Right atrium auricular region (tissue), 2 donors: ENCODE measurements at places on chromosomes 3 and 15. TPM values are rescaled to one million over a fixed set of nuclear protein-coding genes. Genes with fewer than 3 reads are reported as not detected.

DNA sequence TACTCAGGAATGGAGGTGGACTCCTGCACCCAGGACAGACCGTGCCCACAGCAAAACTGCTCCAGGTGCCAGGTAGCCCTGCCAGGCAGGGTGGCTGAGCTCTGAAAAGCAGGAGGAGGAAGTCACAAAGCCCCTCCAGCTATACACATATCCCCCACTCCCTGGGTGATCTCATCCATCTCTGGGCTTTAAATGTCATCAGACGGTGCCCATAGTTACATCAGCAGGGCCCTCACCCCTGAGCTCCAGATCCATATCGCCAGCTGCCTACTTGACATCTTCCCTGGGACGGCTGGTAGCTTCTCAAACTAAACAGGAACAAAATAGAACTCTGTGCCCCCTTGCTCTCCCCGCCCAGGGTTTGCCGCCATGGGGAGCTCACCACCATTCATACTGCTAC lies 87.7 kb downstream of the MEGF11 start:
- no peaks in the 10 kb centered on the region for H3K4me1 ChIP-seq
- no peaks in the 10 kb centered on the region for H3K27me3 ChIP-seq
- DNase-seq, result no peak

DNA sequence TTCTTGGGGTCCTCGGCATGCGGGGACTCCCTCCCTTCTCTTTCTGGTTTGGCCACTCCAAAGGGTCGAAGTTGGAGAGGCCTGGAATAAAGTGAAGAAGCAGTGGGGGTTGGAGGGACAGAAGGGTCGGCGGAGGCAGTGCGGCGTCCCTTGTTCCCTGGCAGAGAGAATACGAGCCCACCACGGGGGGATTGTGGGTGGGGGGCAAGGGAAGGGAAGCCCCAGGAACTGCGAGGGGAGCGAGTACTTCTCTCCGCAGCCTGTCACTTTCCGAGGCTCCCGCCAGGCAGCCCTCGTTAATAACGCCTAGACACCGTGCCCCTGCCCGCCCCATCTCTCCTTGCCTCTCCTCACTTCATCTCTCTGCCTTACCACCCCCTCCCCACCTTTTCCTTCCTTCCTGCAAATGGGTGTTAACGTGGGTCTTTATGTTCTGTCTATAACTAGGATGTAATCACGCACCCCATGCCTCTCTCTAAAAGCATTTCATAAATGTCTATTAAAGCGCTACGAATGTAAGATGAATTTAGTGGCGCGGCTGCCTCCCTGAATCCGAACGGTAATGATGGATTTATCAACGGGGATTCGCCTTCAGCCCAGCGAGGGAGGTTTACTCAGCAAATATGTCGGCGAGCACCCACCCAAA lies 13.7 kb downstream of the NR2F2 start:
- H3K36me3 ChIP-seq, result no peaks in the 10 kb centered on the region
- DNase-seq, result no peak
- H3K27me3 ChIP-seq, result no peaks in the 10 kb centered on the region
- H3K27ac ChIP-seq, result peak overlapping the region; percentile 95

GRCh38 chr15:70701891-70702568 lies 61.3 kb downstream of the UACA start:
- H3K27me3 ChIP-seq, result no peaks in the 10 kb centered on the region
- peak overlapping the region; percentile 75 for H3K27ac ChIP-seq
- H3K4me1 ChIP-seq, result peaks cover 75% of the 10 kb centered on the region
- DNase-seq, result no peak

Gene C3orf38
- total RNA-seq, result 12.0 TPM

Gene SAXO2
- total RNA-seq, result not detected

Gene SLC35G2
- 8.7 TPM for total RNA-seq

DNA sequence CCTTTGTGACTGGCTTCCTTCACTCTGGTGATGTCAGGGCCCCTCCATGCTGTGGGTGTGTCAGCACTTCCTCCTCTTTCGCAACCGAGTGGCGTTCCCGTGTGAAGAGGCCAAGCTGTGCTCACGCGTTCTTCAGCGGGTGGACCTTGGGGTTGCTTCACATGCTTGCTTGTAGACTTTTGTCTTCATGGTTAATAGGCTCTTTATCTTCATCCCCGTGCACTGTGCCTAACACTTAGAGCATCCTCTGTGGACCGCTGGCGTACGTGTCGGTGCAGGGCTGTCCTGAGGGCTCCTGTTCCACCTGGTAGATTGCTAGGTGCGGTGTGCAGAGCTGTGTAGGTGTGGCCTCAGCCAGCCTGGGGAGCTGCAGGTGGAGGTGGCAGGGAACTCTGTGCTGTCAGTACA lies 182.3 kb downstream of the OR4M2 start:
- peak; percentile 60 for DNase-seq
- H3K36me3 ChIP-seq, result no peaks in the 10 kb centered on the region
- no peaks in the 10 kb centered on the region for H3K27me3 ChIP-seq
- H3K4me3 ChIP-seq, result no peak overlapping the region

GRCh38 chr3:168514252-168514651 lies 418.5 kb upstream of the GOLIM4 start:
- H3K27ac ChIP-seq, result no peak overlapping the region
- no peak for DNase-seq
- no peaks in the 10 kb centered on the region for H3K27me3 ChIP-seq
- no peaks in the 10 kb centered on the region for H3K4me1 ChIP-seq

GRCh38 chr3:95629802-95630201 lies 1184.6 kb upstream of the EPHA6 start:
- H3K4me1 ChIP-seq, result no peaks in the 10 kb centered on the region
- no peaks in the 10 kb centered on the region for H3K36me3 ChIP-seq
- no peaks in the 10 kb centered on the region for H3K27me3 ChIP-seq
- H3K27ac ChIP-seq, result no peak overlapping the region

- H3K4me3 ChIP-seq, result no peak overlapping the region
- no peak for DNase-seq
- H3K27me3 ChIP-seq, result no peaks in the 10 kb centered on the region
- H3K27ac ChIP-seq, result no peak overlapping the region
These were observed 59.7 kb downstream of the IQSEC1 start for GRCh38 chr3:13013566-13013965.
